ENCODE measurements at places on chromosomes 1 and 21.

DNA sequence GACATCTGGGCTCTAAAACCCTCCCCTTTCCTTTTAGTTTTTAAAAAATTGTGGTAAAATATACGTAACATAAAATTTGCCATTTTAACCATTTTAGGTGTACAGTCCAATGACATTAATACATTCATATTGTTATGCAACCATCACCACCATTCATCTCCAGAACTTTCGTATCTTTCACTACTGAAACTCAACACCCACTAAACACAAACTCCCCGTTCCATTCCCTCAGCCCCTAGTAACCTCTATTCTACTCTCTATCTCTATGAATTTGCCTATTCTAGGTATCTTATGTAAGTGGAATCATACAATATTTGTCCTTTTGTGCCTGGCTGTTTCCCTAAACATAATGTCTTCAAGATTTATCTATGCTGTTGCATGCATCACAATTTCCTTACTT, 19.4 kb upstream of the TTC4 start:
- DNase-seq: no peak

- no peak for DNase-seq
These were observed 13.0 kb downstream of the PTPRC start for GRCh38 chr1:198651650-198652400.

GRCh38 chr1:31762726-31763670, 1.1 kb downstream of the ADGRB2 start:
- peak; percentile 82 for DNase-seq

GRCh38 chr1:42171679-42172266, 7.2 kb upstream of the GUCA2A start:
- DNase-seq: no peak

DNA sequence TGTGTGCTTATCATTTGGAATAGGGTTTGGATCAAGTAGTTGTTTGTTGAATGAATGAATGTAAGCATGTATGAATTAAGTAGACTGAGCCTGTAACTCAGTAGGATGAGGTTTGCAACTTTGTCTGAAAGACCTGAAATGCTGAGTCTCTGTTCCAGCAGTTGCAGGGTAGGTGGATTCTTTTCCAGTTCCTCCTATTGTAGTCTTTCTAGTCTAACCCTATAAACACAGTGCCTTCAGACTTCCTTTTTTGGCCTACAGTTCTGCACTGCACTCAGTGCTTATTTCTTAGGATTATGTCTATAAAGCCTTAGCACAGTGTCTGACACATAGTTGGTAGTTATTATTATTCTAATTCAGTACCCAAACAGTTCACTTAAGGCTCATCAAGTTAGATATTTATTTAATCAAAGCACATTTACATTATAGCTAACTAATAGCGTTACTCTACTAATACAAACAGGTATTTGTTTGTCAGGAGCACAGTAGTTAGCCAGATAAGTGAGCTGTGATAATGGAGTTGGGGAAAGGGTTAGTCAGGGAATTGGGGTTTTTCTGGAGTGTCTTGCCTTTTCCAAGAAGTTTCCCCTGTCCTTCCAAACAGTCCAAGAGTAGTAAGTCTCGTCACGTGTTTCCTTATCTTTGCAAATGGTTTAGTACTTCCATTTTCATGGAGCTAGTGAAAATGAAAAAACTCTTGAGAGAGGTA, 45.0 kb downstream of the ABCD3 start:
- DNase-seq: no peak

All from left ventricle myocardium superior (tissue), 1 donor.